Endodermal cell (in vitro differentiated cells): ENCODE measurements at places on chromosomes 3 and 15.

DNA sequence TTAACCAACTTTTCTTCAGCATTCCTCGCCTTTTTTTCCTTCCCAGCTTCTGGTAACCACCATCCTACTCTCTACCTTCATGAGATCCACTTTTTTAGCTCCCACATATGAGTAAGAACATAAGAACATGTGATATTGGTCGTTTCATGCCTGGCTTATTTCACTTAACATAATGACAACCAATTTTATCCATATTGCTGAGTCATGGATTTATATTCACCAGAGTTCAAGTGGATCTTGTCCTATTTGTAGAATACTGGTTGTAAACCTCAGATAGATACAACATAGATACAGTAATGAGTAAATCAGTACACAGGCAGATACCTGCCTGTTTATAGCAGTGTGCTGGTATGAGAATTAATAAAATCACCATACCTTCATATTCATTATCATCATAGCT is 412.0 kb upstream of the RBMS3 start:
- DNase-seq: no peak

DNA sequence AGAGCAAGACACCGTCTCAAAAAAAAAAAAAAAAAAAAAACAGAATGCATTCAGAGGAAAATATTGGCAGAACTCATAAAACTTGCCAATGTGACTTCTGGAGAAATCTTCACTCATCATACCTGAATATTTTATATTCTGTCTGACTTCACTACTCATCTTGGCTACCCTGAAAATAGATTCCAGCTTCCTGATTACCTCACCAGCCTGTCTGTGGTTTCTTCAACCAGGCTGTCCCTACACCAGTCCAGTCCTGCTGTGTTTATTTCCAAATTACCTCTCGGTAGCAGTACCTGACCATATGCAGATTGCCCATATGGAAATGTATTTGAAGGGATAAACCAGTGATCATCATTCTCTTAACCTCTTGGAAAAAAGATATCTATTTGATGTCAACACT is 9.3 kb upstream of the P3H2 start:
- no peak for DNase-seq

- DNase-seq: no peak
These were observed 50.4 kb upstream of the ADCY5 start for GRCh38 chr3:123499322-123499721.

GRCh38 chr3:128501431-128501830 is 8.4 kb upstream of the GATA2 start:
- DNase-seq: no peak

DNA sequence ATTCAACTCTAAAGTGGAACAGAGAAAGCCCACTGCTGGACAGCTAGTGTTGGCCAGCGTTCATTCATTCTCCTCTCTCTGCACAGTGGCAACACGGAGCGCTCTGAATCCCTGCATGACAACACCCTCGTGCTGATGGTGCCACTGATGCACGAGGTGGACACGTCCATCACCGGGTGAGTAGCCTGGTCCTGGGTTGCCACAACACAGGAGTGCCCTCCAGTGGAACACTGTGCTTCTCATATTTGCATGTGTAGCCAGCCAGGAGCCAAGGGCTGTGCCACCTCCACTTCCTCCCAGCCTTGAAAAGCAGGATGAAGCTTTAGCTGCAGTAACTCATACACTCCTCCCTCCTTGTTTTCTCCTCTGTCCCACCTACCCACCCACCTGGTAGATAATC is 120.0 kb upstream of the CTDSPL start:
- no peak for DNase-seq

DNA sequence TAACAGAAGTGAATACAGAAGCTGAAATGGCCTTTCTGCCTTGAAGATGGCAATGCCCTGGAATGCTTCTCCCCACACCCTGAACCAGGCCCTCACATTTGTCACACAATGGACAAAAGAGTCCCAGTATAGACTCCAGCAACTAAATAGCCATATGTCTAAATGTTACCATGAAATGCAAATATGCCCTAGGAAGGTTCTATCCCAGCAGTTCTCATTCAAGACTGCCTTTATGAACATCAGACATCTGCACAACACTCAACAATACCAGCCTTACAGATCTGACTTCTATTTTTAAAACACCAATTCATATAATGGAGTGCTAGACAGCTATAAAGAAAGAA is 7.9 kb downstream of the ITGB5 start:
- DNase-seq: no peak

- no peak for DNase-seq
These were observed 11.0 kb downstream of the TCF12 start for GRCh38 chr15:56929399-56929798.

GRCh38 chr15:29750754-29751153 is 71.5 kb downstream of the TJP1 start:
- no peak for DNase-seq

DNA sequence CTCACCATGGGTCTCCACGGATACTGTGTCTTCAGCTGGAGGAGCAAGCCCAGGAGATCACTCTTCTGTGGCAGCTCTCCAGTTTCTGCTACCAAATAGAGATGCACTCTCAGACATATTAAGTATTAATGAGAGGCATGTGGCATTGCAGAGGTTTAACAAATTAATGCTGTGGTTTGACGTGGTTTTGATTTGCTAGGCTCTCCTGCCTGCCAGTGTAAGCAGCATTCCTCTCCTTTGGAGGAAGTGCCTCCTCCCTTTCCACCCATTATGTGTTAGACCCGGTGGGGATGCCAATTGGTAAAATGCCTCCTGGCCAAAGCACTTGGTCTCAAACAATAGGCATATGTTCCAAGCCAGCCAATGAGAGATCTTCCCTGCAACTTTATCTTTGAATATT is 124.8 kb downstream of the MYLK start:
- no peak for DNase-seq

- DNase-seq: no peak
These were observed 116.1 kb upstream of the P2RY1 start for GRCh38 chr3:152718810-152719209.

- DNase-seq: peak; percentile 84
These were observed 445.1 kb downstream of the MECOM start for GRCh38 chr3:169218314-169218983.

DNA sequence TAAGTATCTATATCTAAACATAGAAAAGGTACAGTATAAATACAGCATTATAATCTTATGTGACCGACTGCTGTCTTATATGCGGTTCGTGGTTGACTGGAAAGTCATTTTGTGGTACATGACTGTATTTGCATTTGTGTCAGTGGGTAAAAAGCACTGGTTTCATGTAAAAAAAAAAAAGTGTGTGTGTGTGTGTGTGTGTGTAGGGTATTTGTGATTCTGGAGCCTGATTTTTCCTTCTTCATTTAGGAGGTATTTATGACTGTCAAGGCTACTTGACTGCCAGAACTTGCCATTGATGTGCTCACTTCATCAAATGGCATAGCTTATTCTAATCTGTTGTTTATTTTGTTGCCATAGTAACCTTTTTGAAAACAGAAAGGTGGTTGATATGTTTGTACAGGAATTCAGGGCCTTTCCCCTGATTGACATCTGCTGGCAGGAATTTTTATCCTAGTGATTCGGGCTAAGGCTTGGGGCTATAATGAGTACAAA is 63.2 kb downstream of the AKAP13 start:
- DNase-seq: peak; percentile 44

DNA sequence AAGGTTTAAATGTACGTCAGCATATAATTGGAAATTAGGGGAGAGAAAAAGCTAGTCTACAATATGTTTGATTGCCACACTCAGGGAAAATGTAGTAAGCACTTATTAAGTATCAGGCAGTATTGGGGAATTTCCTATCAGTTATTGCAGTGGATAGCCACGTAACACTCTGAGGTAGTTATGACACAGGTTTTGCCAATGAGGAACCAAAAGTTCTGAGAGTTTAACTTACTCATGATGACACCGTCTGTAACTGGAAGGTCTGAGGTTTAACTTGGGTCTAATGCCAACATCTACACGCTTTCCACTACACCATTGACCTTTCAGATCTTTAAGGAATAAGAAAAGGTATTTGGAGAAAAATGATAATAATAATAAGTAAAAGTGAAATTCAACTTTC is 89.5 kb downstream of the ZMAT3 start:
- DNase-seq: no peak

GRCh38 chr15:89814112-89814742 is 425 bp downstream of the ANPEP start:
- no peak for DNase-seq

DNA sequence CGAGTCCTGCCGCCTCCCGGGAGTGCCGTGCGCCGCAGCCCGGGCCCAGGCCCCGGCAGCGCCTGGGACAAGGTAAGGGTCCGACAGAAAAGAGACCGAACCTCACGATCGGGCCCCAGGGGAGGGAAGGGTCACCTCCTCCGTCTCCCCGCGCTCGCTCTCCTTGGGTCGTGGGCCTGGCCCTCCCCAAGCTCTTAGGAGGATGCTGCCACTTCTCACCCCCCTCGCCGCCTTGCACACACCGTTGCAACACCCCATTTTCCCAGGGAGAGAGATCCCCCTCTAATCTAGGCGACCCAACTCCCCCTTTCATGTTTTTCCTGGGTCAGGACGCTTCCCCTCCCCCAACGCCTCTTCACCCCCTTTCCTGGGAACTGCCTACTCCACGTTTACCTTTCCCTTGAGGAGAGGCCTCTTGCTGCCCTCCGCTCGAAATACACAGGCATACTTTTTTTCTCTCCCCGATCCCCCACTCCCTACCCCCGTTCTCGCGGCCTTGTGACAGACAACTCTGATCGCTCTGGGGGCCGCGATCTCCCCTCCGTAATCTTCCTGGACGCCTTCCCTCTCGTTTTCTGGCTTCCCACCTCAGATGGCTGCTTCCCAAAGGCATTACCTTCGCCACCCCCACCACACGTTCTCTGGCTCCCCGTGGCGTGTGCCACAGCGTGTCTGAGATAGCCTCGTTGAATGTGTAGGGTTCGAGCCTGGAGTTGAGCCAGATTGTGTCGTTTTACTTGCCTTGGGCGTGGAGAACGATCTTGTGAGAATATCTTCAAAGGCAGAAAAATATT is 688 bp downstream of the SETD5 start:
- DNase-seq: peak; percentile 80

- DNase-seq: no peak
These were observed 32.3 kb downstream of the C3orf62 start for GRCh38 chr3:49244581-49245205.

DNA sequence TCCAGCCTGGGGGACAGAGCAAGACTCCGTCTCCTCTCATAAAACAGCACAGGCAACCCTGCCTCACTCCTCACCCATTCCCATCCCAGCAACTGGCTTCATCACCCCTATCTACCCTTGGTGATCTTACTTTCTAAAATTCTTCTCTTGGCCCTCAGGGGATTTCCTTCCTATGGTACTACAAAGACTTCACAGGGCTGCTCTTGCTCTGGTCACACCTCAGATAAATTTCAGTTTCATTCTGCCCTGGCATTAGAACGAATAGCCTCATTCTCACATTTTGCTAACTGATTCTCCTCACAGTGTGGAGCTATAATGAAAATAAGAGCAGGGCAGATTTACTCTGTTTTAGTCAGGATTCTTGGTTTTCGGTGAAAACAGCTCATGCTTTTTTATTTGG is 22.1 kb upstream of the CRBN start:
- no peak for DNase-seq

- no peak for DNase-seq
These were observed 59.5 kb downstream of the CBLB start for GRCh38 chr3:105809208-105809888.

- DNase-seq: no peak
These were observed 12.5 kb upstream of the GK5 start for GRCh38 chr3:142237891-142238290.

DNA sequence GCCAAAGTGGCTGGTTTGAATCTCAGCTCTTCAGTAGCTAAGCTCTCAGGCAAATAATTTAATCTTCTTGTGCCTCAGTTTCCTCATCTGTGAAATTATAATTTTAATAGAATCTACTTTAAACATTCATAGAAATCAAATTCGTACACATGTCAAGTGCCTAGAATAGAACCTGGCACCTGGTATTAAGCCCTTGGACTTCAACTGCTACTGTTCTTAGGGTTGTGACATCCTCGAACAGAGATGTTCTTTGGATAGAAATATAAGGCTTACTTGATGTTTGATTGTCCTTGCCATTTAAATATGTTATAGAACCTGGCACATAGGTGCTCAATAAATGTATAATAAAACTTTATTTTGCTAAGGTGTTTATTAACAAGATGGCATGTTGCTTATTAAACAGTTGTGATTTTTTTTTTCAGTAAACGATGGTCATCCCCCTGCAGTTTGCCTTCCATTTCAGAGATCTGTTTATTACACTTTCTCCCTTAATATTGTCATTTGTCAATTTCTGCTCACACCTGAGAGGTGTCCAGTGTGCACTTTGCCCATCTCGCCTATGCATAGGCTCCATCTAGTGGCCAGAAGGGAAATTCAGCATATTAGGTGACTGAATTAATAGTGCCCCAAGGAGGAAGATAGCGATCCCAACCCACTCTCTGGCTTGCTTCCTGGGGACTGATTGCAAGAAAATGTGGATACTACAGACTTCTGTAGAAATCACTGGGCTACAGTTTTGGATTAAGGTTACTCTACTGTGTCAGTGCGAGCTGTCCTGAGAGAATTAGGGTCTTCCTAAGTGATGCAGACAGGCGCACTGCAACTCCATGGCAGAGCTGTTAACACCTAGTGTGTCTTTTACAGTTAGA is 10.7 kb downstream of the IGF1R start:
- peak; percentile 57 for DNase-seq

DNA sequence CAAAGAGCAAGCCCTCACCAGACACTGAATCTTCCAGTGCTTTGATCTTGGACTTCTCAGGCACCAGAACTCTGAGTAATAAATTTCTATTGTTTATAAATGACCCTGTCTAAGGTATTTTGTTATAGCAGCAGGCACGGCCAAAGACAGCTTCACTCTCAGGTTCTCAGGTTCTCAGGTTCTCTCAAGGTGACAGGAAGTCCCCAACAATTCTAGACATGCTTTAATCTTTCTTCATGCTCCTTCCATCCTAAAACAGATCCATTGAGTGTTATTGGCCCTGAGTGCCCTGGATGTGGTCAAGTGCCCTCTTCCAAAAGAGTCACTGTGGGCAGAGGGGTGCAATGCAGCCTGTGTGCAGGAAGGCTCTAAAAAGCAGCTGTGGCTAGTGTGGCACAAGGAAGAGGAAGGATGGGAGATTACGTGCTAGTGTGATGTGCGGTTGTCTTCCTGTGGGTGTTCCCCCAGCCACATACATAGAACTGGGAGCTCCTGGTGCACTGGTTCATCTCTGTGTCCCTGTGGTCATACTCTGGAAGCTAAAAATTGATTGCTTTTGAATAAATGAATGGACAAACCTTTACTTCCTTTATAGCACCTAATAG is 11.0 kb upstream of the RAB7A start:
- no peak for DNase-seq

- no peak for DNase-seq
These were observed 2.1 kb upstream of the FAM131A start for GRCh38 chr3:184335291-184335660.

GRCh38 chr3:63687278-63688225 is 35.1 kb downstream of the SNTN start:
- no peak for DNase-seq

- DNase-seq: no peak
These were observed 417.7 kb upstream of the TGFBR2 start for GRCh38 chr3:30188713-30189112.

GRCh38 chr15:88274553-88275460 is 18.3 kb upstream of the NTRK3 start:
- peak; percentile 94 for DNase-seq
